Stimulated activated CD4-positive, alpha-beta T cell treated with anti-CD3 and anti-CD28 coated beads, TNF-alpha, amount 100 ng/mL, for 48 hours (primary cell): ENCODE measurements at places on chromosomes 12 and 14.

DNA sequence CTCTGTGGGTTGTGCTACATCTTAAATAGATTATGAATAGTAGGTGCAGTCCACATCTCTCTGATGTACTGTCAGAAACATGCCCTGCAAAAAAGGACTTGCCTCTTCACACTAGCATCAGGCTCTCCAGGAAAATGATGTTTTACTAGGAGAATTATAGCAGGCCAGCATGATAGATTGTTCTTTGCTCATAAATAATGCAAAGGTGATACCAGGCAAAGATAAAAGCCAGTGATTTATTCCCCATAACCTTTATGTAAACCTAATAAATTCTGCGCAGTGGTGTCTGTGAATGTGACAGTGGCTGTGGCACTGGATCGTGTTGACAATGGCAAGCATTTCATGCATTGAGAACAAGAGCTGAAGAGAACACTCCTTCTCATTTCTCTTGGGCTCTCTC lies 646.5 kb upstream of the SEL1L start:
- no peak for DNase-seq

DNA sequence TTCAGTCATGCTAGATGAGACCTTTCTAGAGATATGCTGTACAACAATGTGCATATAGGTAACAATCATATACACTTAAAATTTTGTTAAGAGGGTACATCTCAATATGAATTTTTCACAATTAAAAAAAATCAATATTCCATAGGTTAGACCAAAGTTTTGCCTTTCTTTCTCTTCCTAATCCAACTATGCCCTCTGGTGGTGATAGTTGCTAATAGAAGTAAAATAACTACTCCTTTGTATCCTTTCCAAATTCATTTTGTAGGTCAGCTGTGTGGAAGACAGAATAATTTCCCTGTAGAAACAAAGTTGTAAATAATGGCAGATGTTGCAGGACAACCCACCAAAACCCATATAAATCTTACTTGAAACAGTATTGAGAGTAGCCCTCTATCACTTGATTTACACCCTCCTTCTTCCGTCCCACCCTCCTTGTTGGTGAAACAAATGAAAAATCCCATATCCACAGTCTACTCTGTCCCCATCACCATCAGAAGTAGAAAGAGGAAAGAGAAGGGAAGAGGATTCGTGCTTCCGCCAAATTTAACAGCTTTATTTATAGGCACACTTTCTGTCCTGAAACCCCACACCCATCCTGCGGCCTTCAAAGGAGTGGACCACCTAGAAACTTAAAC lies 34.2 kb upstream of the KICS2 start:
- no peak for DNase-seq

DNA sequence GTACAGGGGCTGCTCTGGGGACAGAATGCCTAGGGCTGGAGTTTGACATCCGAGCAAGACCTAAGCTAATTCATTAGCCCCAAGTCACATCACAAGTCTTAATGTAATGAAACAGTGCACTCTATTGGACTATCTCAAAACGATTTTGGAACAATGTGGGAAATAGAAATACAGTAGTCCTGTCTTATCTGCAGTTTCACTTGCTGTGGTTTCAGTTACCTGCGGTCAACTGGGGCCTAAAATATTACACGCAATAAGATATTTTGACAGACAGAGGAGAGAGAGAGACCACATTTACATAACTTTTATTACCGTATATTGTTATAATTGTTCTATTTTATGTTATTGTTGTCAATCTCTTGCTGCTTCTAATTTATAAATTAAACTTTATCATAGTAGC lies 21.1 kb downstream of the MOAP1 start:
- DNase-seq, result no peak

DNA sequence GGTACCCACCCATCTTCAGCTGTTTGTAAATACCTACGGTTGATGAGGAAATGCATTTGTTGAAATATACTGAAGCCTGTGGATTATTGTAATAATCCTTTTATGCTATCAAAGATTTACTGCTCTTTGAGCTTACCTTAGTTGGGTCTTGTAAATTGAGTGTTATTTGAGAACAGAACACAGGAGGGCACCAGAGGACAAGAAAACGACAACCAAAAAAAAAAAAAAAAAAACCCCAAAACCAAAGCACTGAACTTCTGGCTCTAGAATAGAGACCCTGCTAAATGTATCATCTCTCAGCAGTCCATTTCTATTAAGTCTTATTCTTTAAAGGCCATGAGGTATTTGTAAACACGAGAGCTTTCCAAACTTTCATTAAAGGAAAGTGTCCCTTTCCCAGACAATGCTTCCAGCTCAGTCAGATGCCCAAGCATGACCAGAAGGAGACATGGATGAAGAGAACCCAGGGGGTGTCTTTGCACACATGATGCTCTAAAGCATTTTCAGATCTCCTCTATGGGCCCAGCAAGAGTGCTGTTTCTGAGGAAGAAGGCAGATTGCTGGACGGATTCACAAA lies 763.9 kb downstream of the NRXN3 start:
- peak; percentile 0 for DNase-seq

GRCh38 chr14:31241450-31242114 lies 34.0 kb upstream of the HECTD1 start:
- no peak for DNase-seq

GRCh38 chr14:105999361-106000028 lies 473.1 kb downstream of the TMEM121 start:
- peak; percentile 97 for DNase-seq

GRCh38 chr12:91204421-91204820 lies 21.8 kb upstream of the DCN start:
- no peak for DNase-seq

GRCh38 chr14:56324454-56324853 lies 206.2 kb downstream of the PELI2 start:
- DNase-seq, result no peak

GRCh38 chr12:59182191-59182590 lies 261.9 kb upstream of the LRIG3 start:
- DNase-seq, result peak; percentile 7

GRCh38 chr14:88695870-88696269 lies 96.9 kb downstream of the EML5 start:
- DNase-seq, result no peak

GRCh38 chr14:94356379-94357056 lies 31.9 kb downstream of the SERPINA1 start:
- DNase-seq, result no peak

DNA sequence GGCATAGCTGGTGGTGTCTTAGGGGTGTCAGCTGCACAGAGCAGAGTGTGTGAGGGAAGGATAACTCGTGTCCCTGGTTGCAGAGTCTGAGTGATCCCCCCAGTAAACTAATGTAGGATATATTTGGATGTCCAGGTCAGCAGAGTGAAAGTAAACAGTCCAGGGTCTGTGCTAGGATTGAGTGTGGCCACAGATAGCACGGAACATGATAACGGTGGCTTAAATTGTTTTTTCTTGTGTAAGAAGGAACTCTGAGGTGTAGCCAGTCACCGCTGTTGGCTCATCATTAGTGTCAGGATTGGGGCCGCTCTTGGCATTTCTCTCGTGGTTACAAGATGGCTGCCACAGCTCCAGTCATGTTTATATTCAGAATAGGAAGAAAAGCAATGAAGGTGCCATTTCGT lies 97.3 kb downstream of the DERA start:
- DNase-seq, result no peak

- DNase-seq, result no peak
Measured at GRCh38 chr12:9858135-9858534, 11.0 kb downstream of the CLEC2B start.

GRCh38 chr12:69908203-69908602 lies 83.2 kb downstream of the MYRFL start:
- DNase-seq, result no peak

- DNase-seq, result no peak
Measured at GRCh38 chr14:82724316-82724715, 1190.7 kb upstream of the SEL1L start.

DNA sequence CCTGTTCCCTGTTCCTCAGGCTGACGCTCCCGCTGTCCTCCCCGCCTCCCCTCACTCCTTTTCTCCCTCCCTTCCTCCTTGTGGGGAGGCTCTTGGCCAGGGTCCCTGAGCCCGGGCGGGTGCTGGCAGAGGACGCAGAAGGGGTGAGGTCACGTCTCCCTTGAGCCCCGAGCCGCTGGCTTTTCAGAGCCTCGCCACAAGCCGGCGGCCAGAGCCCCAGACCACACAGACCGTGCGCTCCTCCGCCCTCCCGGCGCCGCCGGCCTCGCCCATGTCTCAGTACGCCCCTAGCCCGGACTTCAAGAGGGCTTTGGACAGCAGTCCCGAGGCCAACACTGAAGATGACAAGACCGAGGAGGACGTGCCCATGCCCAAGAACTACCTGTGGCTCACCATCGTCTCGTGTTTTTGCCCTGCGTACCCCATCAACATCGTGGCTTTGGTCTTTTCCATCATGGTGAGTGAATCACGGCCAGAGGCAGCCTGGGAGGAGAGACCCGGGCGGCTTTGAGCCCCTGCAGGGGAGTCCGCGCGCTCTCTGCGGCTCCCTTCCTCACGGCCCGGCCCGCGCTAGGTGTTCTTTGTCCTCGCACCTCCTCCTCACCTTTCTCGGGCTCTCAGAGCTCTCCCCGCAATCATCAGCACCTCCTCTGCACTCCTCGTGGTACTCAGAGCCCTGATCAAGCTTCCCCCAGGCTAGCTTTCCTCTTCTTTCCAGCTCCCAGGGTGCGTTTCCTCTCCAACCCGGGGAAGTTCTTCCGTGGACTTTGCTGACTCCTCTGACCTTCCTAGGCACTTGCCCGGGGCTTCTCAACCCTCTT lies at the start of gene TMEM233:
TSS of gene TMEM233 (plus strand) at position 197 of the 821 bp plus-strand sequence. CDS start at position 272, 75 bp downstream.
- no peak for DNase-seq

- no peak for DNase-seq
Measured at GRCh38 chr12:109389146-109389545, 41.4 kb downstream of the MYO1H start.

- DNase-seq, result no peak
Measured at GRCh38 chr14:76929927-76930326, 98.6 kb downstream of the IRF2BPL start.

DNA sequence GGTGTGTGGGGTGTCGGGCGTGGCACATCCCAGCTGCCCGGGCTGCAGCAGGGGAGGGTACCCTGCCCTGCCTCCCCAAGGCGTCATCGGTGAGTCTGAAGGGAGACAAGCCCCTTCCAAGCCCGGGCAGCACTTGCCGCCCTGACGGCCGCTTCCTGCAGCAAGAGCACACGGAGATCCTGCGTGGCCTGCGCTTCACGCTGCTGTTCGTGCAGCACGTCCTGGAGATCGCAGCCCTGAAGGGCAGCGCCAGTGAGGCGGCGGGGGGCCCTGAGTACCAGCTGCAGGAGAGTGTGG lies 10.1 kb upstream of the PUS1 start:
- DNase-seq, result no peak

DNA sequence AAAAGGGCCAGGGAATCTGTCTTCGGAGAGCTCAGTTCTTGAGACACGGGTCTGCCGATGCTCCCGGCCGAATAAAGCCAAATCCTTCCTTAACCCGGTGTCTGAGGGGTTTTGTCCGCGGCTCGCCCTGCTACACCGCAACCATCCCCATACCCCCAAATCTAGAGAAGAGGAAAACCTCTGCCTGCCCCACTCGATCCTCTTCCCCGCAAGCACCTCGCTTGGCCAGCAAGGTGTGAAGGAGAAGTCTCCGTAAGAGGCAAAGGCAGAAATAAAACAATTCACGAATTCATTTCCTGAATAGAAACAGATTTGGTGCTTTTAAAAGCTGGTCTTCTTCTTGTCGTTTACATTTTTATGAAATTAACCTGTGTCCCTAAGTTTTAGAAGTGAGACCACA lies 67.3 kb upstream of the GALNT9 start:
- DNase-seq, result no peak

DNA sequence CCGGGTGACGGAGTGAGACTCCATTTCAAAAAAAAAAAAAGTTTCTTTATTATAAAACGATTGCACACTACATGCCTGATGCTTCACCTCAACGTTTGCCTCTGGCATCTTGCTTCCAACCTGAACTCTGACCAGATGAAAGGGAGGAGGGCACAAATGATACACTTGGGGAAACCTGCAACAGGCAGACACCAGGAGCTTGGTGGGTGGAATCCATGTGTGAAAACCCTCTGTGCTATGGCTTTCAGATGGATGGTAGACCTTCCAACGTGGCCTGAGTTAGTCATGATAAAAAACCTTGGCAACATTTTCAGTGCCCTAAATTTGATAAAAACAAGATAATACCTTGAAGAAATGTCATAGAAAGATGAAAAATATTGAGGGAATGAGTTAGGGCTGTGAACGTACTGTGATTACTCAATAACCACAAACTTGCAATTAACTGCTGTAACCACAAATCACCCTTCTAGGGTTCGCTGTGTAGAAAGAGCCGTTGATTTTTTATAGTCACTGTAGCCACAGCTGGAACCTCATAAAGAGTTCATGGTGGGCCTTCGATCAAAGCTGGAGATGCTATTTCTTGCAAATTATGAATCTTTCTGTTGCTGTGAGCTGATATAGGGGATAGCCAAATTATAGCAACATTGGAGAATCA lies 26.1 kb upstream of the GZMB start:
- DNase-seq, result no peak

- no peak for DNase-seq
Measured at GRCh38 chr14:23571701-23572523, 4.3 kb upstream of the AP1G2 start.

- no peak for DNase-seq
Measured at GRCh38 chr12:43004908-43005307, 415.4 kb upstream of the PRICKLE1 start.

DNA sequence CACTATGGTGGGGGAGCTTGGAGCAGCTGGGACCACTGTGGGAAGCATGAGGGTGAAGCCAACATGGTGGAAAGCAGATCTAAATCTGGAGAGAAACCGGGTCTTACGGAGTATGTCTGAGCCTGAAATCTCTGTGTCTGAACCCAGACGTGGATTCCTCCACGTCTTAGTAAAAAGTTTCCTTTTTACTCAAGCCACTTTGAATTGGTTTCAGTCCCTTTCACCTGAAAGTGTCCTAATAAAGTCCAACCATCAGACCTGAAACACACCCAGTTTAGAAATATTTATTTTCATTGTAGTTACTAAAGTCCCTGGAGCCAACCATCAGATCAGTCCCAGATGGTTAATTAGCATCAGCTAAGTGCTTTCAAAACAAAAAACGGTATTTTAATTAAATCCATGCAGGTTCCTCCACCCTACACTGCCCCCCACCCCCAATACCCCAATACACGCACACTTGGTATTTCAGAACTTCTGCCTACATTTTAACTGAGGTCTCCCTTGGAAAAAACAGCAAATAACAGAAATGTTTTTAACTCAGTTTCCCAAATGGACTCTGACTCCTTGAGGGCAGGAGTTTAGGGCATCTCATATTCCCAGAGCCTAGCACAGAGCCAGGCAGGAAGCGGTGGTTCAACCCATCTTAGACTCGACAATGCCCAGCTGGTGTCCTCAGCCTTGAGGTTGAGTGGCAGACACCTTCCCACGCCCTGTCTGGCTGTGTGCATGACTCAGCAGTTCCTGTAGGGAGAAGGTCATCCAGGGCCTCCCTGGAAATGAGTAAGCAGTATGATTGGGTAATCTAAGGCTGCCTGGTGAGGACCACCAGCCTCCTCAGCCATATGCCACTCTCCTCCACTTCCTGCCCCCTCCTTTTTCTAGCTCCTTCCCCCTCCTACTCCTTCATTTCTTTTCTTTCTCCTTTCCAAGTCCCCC lies 175.8 kb downstream of the TTC8 start:
- peak; percentile 27 for DNase-seq

GRCh38 chr12:110102255-110102654 lies 21.9 kb upstream of the IFT81 start:
- peak; percentile 20 for DNase-seq
